HepG2 (cell line): ENCODE measurements at places on chromosomes 5 and 9. TPM values are rescaled to one million over a fixed set of nuclear protein-coding genes. Genes with fewer than 3 reads are reported as not detected.

IPO11 gene
- 24.4 and 47.3 TPM in 2 replicates for total RNA-seq

GRCh38 chr5:148910686-148911361, 84.4 kb downstream of the ADRB2 start:
- H3K27ac ChIP-seq, result no peak overlapping the region
- H3K36me3 ChIP-seq, result no peaks in the 10 kb centered on the region
- H3K27me3 ChIP-seq, result no peaks in the 10 kb centered on the region

CBY3 gene
- total RNA-seq, result not detected in 2 replicates

DNA sequence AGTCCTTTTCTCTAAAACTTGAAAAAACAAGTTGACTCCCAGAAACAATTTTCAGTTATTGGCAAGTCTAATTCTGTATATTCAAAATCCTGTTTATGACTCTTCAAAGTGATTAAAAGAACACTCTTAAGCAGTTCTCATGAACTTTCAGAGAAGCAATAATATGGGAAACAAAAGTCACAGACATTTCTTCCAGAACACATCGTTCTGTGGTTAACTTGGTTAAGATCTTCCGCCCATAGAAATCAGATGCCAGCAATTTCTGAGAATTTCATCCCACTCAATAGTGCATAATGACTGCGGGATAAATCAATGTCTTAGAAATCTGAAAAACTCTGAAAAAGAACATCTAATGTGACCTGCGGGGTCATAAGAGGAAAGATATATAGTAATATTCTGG, 300.5 kb downstream of the COX7C start:
- H3K4me3 ChIP-seq, result no peak overlapping the region
- no peaks in the 10 kb centered on the region for H3K36me3 ChIP-seq
- H3K4me1 ChIP-seq, result no peaks in the 10 kb centered on the region

C1QTNF3 gene
- 1.8 and 3.3 TPM in 2 replicates for total RNA-seq

- no peak for DNase-seq
- no peak overlapping the region for H3K4me3 ChIP-seq
Measured at GRCh38 chr9:78292026-78292425, 4.9 kb upstream of the PSAT1 start.

GRCh38 chr5:150448952-150449516, 505 bp downstream of the RPS14 start:
- DNase-seq, result no peak
- peak overlapping the region; percentile 95 for H3K27ac ChIP-seq
- no peaks in the 10 kb centered on the region; the same call in 2 of the 3 replicates for H3K27me3 ChIP-seq
- peaks cover 33% of the 10 kb centered on the region for H3K4me1 ChIP-seq
- peaks cover 17% of the 10 kb centered on the region for H3K36me3 ChIP-seq

NUTM2F gene
- total RNA-seq, result 0.07 and 0.09 TPM in 2 replicates

HARS1 gene
- 66.2 and 78.8 TPM in 2 replicates for total RNA-seq
